ENCODE measurements at places on chromosomes 7 and 10. TPM values are rescaled to one million over a fixed set of nuclear protein-coding genes. Genes with fewer than 3 reads are reported as not detected.

GRCh38 chr7:84389242-84389641 lies 194.7 kb upstream of the SEMA3A start:
- no peak overlapping the region for H3K27ac ChIP-seq
- no peaks in the 10 kb centered on the region for H3K4me1 ChIP-seq
- DNase-seq = no peak
- no peaks in the 10 kb centered on the region for H3K36me3 ChIP-seq

GRCh38 chr7:1045069-1046063 lies 1.0 kb downstream of the GPR146 start:
- no peak overlapping the region for H3K4me3 ChIP-seq
- H3K27ac ChIP-seq = peak overlapping the region; percentile 96
- no peaks in the 10 kb centered on the region for H3K27me3 ChIP-seq
- H3K36me3 ChIP-seq = no peaks in the 10 kb centered on the region

GRCh38 chr7:158266817-158267741 lies 320.5 kb downstream of the PTPRN2 start:
- no peak overlapping the region for H3K27ac ChIP-seq
- H3K4me3 ChIP-seq = no peak overlapping the region

GRCh38 chr7:21999896-22000295 lies 54.2 kb upstream of the CDCA7L start:
- no peaks in the 10 kb centered on the region for H3K4me1 ChIP-seq
- no peak overlapping the region for H3K27ac ChIP-seq
- peaks cover 8% of the 10 kb centered on the region for H3K27me3 ChIP-seq
- no peak for DNase-seq
- H3K4me3 ChIP-seq = no peak overlapping the region

DNA sequence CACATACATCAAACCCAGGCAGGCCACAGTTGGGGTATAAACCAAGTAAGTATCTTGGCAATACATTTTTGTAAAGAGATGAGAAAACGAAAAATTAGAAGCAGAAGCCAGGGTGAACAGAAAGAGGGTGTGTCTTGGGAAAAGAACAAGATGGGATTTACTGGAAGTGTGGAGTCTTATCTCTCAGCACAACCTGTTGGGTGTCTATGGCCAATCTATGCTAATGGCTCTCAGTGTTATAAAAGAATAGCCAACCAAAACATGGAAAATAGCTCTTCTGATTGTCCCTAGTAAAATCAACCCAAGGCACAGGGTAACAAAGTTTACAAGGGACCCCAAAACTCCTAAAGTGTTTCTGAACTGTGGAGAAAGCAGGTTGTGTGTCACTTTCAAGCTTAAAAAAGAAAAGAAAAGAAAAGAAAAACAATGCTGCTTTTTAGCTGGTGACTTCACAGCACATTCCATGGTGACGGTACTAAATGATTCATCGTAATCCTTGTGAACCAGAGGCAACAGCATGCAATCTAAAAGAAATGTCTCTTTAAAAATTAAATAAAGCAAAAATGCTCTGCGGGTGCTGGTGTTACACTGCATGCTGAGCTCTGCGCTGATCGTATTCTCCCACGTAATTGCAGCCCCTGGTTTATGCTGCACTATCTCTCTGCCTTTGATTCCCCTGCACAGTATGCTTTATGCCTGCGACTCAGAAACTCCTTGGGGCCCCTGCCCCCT lies 100.8 kb downstream of the C10orf90 start:
- no peak overlapping the region for H3K4me3 ChIP-seq
- H3K4me1 ChIP-seq = no peaks in the 10 kb centered on the region
- H3K36me3 ChIP-seq = no peaks in the 10 kb centered on the region
- no peak overlapping the region for H3K27ac ChIP-seq
- DNase-seq = no peak

- H3K4me3 ChIP-seq = no peak overlapping the region
- no peak overlapping the region for H3K27ac ChIP-seq
- no peaks in the 10 kb centered on the region for H3K36me3 ChIP-seq
- no peaks in the 10 kb centered on the region for H3K4me1 ChIP-seq
These were observed 33.5 kb downstream of the DPY19L1 start for GRCh38 chr7:35003679-35004303.

DNA sequence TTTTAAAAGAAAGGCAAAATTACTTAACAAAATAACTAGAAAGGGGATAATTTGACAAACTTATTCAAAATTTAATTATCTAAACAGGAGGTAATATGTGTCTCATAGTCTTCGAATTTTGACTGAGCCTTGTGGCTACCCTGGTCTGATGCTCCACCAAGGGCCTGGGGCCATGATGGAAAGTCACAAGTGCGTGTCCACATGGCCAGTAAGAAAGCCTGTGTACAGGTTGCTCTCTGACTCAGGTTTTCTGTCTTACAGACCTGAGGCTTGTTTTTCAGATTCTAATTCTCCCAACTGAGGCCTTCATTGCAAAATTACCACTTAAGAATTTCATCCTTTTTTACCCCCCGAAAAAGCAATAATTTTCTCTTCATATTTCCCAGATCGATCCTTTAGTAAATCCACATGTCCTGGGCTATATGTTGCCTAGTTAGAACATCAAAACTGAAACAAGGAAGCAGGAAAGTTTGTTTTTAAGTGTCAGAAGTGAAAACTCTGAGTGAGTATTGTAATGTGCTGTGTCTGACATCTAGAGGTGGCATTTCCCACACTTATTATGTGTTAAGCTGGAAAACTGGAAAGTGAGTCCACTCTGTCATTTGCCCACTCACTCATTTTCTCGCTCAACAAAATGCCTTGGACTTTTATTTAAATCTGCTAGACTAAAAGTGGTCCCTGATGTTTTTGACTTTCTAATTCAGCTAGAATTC lies 10.0 kb downstream of the CYP3A43 start:
- no peak for DNase-seq
- H3K27ac ChIP-seq = no peak overlapping the region
- H3K4me3 ChIP-seq = no peak overlapping the region
- peaks cover 11% of the 10 kb centered on the region for H3K4me1 ChIP-seq
- H3K27me3 ChIP-seq = no peaks in the 10 kb centered on the region
- H3K36me3 ChIP-seq = no peaks in the 10 kb centered on the region

GRCh38 chr7:114793155-114793845 lies 128.6 kb upstream of the MDFIC start:
- no peaks in the 10 kb centered on the region for H3K36me3 ChIP-seq
- no peaks in the 10 kb centered on the region for H3K27me3 ChIP-seq
- no peak for DNase-seq
- H3K4me1 ChIP-seq = no peaks in the 10 kb centered on the region
- H3K27ac ChIP-seq = no peak overlapping the region
- no peak overlapping the region for H3K4me3 ChIP-seq

- H3K27ac ChIP-seq = no peak overlapping the region
- no peaks in the 10 kb centered on the region for H3K27me3 ChIP-seq
- H3K4me1 ChIP-seq = no peaks in the 10 kb centered on the region
- DNase-seq = no peak
- no peaks in the 10 kb centered on the region for H3K36me3 ChIP-seq
- no peak overlapping the region for H3K4me3 ChIP-seq
These were observed 384.1 kb downstream of the GATA3 start for GRCh38 chr10:8438603-8439002.

DNA sequence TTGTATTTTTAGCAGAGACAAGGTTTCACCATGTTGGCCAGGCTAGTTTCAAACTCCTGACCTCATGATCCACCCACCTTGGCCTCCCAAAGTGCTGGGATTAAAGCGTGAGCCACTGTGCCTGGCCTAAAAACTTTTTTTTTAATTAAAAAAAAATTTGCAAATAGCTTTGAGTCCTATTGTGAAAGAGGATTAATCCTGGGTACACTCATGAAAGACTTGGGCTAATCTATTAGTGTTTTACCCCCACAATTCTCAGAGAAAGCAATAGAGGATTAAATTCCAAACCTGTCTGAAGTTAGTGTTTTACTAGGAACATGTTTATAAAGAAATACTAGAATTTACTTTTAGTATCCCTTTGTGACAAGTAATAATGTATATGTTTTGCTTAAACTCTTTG lies 76.9 kb upstream of the ITGB1 start:
- no peak for DNase-seq
- no peaks in the 10 kb centered on the region for H3K36me3 ChIP-seq
- peaks cover 25% of the 10 kb centered on the region for H3K4me1 ChIP-seq
- H3K27me3 ChIP-seq = no peaks in the 10 kb centered on the region

DNA sequence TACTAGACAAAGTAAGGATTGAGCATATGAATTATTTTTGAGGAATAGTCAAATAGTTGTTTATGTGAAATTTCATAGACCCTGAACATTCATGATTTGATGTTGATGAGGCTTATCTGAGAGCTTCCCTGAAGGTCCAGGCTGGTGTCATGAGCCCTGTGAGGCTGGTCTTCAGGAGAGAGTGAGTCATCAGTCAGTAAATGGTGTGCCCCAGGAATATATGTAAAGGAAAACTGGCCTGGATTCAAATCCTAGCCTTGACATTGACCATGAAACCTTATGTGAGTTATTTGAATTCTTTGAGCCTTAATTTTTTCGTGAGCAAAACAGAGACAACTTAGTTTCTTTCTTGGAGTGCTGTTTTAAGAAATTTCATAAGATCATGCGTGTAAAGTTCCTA lies 6.2 kb downstream of the TMEM236 start:
- H3K4me1 ChIP-seq = no peaks in the 10 kb centered on the region
- H3K27me3 ChIP-seq = no peaks in the 10 kb centered on the region
- DNase-seq = no peak
- H3K4me3 ChIP-seq = no peak overlapping the region

Gene NRP1
- total RNA-seq = 71.1 TPM

Gene XRCC2
- 0.12 TPM for total RNA-seq

DNA sequence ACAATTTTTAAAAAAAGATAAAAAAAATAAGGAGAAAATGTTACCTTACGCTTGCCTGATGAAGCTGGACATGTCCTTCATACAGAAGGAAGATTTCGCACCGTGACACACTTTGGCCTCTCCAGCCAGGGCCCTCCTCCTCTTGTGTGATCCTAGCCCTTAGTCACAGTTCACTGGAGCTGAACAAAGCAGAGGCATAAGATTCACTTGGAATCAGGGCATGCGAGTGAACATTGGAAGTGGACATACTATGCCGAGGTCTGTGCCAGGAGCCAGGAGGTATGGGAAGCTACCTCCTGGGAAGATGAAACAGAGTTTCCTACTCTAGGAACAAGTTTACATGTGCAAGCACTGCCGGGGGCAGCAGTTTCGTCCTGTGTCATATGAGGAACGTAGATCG lies 91.5 kb downstream of the XPNPEP1 start:
- H3K27ac ChIP-seq = no peak overlapping the region
- H3K27me3 ChIP-seq = no peaks in the 10 kb centered on the region
- H3K36me3 ChIP-seq = no peaks in the 10 kb centered on the region
- DNase-seq = no peak
- H3K4me1 ChIP-seq = no peaks in the 10 kb centered on the region

DNA sequence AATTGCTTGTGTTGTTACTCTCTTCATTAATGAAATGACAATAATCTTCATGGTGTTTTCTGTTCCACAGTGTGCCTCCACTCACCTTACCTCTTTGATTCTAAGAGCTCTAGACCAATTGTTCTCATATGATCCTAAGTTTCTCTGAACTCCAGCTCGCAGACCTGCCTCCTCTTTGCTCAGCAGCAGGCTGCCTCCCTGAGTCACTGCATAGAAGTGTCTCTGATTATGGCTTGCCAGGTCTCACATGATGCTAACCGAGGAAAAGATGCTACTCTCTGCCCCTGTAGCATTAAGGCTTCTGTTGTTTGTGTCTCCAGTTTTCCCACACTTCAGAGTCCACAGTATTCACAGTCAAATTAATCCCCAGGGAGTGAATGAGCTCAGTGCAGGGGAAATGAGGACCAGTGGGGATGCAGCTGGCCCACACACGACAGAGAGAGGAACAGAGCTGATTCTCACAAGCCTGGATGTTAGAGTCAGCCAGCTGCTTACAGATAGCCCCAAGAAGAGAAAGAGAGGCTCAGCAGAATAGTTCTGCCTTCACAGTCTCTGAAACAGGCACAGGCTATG lies 145.9 kb upstream of the EGR2 start:
- no peak overlapping the region for H3K27ac ChIP-seq
- H3K36me3 ChIP-seq = no peaks in the 10 kb centered on the region
- no peak overlapping the region for H3K4me3 ChIP-seq
- DNase-seq = no peak

GRCh38 chr10:52146766-52147165 lies 167.3 kb upstream of the DKK1 start:
- H3K36me3 ChIP-seq = no peaks in the 10 kb centered on the region
- no peaks in the 10 kb centered on the region for H3K27me3 ChIP-seq
- no peak overlapping the region for H3K27ac ChIP-seq
- no peak for DNase-seq
- H3K4me3 ChIP-seq = no peak overlapping the region
- H3K4me1 ChIP-seq = no peaks in the 10 kb centered on the region

Gene RNLS
- total RNA-seq = 38.1 TPM

Gene TMEM196
- total RNA-seq = 0.10 TPM

- no peak for DNase-seq
- no peak overlapping the region for H3K27ac ChIP-seq
- H3K4me1 ChIP-seq = no peaks in the 10 kb centered on the region
- H3K27me3 ChIP-seq = no peaks in the 10 kb centered on the region
These were observed 17.8 kb upstream of the PLEKHS1 start for GRCh38 chr10:113733635-113734034.

GRCh38 chr7:45384499-45384898 lies 189.7 kb upstream of the ADCY1 start:
- no peak overlapping the region for H3K27ac ChIP-seq
- H3K4me3 ChIP-seq = no peak overlapping the region
- H3K27me3 ChIP-seq = no peaks in the 10 kb centered on the region
- no peak for DNase-seq

DNA sequence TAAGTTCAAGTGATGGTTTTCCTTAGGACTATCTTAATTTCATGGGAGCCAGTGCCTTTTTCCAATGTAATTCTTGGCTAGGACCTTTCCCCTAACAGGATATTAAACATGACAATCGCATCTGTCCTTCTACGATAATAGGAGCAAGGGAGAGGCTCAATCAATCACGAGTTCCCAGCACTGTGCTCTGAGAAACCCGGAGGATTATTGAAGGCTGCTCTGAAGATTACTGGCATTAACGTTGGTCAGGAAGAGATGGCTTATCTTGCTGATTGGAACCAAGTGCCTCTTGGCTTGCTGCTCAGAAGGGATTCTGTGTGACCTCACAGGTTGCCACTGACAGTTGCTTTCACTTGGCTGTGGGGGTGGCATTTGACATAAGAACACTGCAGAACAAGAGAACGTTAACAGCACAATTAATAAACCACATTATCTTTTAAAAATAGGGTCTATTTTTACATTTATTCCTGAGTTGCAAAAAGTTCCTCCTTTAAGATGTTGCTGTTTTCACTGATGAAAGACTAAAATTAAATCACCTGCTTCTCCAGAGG lies 252.1 kb upstream of the TAC1 start:
- DNase-seq = no peak
- no peaks in the 10 kb centered on the region for H3K27me3 ChIP-seq
- H3K4me1 ChIP-seq = no peaks in the 10 kb centered on the region
- H3K27ac ChIP-seq = no peak overlapping the region

Gene FGL2
- total RNA-seq = 24.5 TPM

DNA sequence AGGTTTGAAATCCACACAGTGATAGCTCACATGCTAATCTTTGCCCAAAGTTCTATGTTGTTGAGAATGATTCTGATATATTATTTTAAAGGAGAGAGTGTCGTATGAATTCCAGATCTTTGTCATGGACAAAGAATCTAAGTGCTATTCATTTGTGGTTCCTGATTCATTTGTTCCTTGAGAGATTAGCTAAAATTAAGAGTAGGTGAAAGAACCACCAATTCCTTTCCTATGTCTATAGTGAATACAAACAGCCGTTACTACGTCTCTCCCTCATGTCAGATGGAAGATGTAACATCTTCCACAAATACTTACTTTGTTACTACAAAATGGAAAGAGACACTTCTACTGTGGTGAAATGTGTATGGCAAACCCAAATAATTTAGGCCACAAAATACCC lies 3.3 kb upstream of the PLXDC2 start:
- H3K27me3 ChIP-seq = no peaks in the 10 kb centered on the region
- H3K36me3 ChIP-seq = no peaks in the 10 kb centered on the region
- H3K4me3 ChIP-seq = no peak overlapping the region
- H3K27ac ChIP-seq = no peak overlapping the region

GRCh38 chr10:62308101-62308500 lies 39.5 kb upstream of the RTKN2 start:
- no peaks in the 10 kb centered on the region for H3K36me3 ChIP-seq
- no peak for DNase-seq
- H3K4me3 ChIP-seq = no peak overlapping the region
